ENCODE measurements at places on chromosomes 4 and X.
A peak's percentile ranks its signal among the peaks of the same experiment; 100 is the strongest.

DNA sequence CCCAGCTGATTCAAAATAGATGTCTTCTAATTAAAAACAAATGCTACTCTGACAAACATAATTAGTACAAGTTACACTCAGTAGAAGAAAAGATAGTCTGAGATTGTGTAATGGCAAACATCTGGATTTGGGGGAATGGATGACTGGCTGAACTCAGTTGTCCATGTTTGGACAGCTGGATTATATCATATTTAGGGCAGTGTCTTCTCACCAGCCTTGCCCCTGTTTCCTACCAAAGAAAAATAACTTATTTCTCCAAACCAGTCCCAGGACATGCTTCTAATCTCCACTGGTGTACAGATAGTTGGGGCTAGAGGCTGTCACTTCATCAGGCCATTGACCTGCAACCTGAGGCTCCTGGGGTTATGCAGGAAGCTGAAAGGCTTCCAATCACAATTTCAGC lies 237.3 kb downstream of the USP46 start:
- H3K4me3 ChIP-seq = no peak overlapping the region
- H3K27ac ChIP-seq = no peak overlapping the region
- H3K4me1 ChIP-seq = no peaks in the 10 kb centered on the region
- peaks cover 2% of the 10 kb centered on the region for H3K36me3 ChIP-seq
- DNase-seq = no peak
- no peaks in the 10 kb centered on the region for H3K27me3 ChIP-seq

GRCh38 chr4:13411942-13412341 lies 72.2 kb downstream of the RAB28 start:
- no peak overlapping the region for H3K27ac ChIP-seq
- no peaks in the 10 kb centered on the region for H3K36me3 ChIP-seq
- DNase-seq = no peak
- no peaks in the 10 kb centered on the region for H3K4me1 ChIP-seq

DNA sequence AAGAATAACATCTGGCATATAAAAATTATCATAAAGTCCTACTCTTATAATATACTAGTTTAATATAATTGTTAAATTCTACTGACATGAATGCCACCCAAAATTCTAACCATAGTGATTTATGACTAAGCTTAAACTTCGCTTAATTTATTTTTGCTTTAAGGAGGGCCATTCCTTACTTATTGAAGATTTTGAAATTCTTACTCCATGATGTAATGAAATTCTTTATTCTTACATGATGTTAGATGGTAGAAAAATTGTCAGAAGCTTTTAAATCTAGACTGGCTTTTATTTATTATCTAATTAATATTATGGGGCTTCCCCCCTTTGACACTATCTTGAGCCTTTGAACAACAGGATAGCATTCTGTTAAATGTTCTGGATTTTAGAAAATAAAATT lies 19.5 kb upstream of the SUPT20HL2 start:
- no peaks in the 10 kb centered on the region for H3K4me1 ChIP-seq
- no peak overlapping the region for H3K4me3 ChIP-seq
- H3K36me3 ChIP-seq = no peaks in the 10 kb centered on the region
- H3K27ac ChIP-seq = no peak overlapping the region
- no peaks in the 10 kb centered on the region for H3K27me3 ChIP-seq

- no peak overlapping the region for H3K4me3 ChIP-seq
- H3K27me3 ChIP-seq = no peaks in the 10 kb centered on the region
- H3K36me3 ChIP-seq = no peaks in the 10 kb centered on the region
- H3K27ac ChIP-seq = no peak overlapping the region
- H3K4me1 ChIP-seq = no peaks in the 10 kb centered on the region
Observed at GRCh38 chrX:40093586-40093985, 4.2 kb downstream of the BCOR start.

GRCh38 chr4:15027921-15028435 lies 25.7 kb downstream of the CPEB2 start:
- no peaks in the 10 kb centered on the region for H3K36me3 ChIP-seq
- no peak for DNase-seq
- no peaks in the 10 kb centered on the region for H3K27me3 ChIP-seq
- no peak overlapping the region for H3K27ac ChIP-seq
- peaks cover 3% of the 10 kb centered on the region for H3K4me1 ChIP-seq

GRCh38 chr4:28238876-28239275 lies 1378.2 kb downstream of the STIM2 start:
- H3K4me3 ChIP-seq = no peak overlapping the region
- H3K36me3 ChIP-seq = no peaks in the 10 kb centered on the region
- H3K27me3 ChIP-seq = no peaks in the 10 kb centered on the region

- peak; percentile 36 for DNase-seq
- no peaks in the 10 kb centered on the region for H3K27me3 ChIP-seq
- H3K4me1 ChIP-seq = no peaks in the 10 kb centered on the region
- no peak overlapping the region for H3K27ac ChIP-seq
Observed at GRCh38 chr4:116925900-116926457, 159.4 kb downstream of the TRAM1L1 start.

GRCh38 chrX:63657821-63658220 lies 127.2 kb downstream of the ARHGEF9 start:
- no peaks in the 10 kb centered on the region for H3K27me3 ChIP-seq
- H3K4me3 ChIP-seq = no peak overlapping the region
- no peaks in the 10 kb centered on the region for H3K36me3 ChIP-seq
- peak; percentile 93 for DNase-seq
- no peaks in the 10 kb centered on the region for H3K4me1 ChIP-seq
- H3K27ac ChIP-seq = peak overlapping the region; percentile 64

DNA sequence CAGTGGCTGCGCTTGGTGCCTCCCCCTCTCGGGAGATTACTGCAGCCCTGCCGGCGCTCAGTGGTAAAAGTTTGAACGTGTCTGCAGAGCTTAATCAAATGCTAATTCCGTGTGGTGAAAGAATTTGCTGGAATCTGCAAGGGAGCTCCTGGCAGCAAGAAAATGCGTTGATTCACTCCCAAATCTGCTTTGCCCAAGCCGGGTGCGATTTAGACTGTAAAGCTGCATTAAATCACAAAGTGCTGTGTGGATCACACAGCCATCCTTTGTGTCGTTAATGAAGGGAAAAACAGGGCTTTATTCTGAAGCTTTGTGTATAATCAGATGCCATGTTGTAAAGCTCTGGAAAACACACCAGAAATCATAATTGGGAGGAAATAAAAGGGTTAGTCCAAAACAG lies 444.1 kb downstream of the BCOR start:
- no peak overlapping the region for H3K27ac ChIP-seq
- H3K27me3 ChIP-seq = no peaks in the 10 kb centered on the region
- no peak for DNase-seq
- H3K4me1 ChIP-seq = no peaks in the 10 kb centered on the region
- no peak overlapping the region for H3K4me3 ChIP-seq

- no peaks in the 10 kb centered on the region for H3K27me3 ChIP-seq
- no peak overlapping the region for H3K4me3 ChIP-seq
- H3K27ac ChIP-seq = no peak overlapping the region
- no peaks in the 10 kb centered on the region for H3K36me3 ChIP-seq
- no peaks in the 10 kb centered on the region for H3K4me1 ChIP-seq
Observed at GRCh38 chr4:7941111-7941964, 1.7 kb upstream of the AFAP1 start.

DNA sequence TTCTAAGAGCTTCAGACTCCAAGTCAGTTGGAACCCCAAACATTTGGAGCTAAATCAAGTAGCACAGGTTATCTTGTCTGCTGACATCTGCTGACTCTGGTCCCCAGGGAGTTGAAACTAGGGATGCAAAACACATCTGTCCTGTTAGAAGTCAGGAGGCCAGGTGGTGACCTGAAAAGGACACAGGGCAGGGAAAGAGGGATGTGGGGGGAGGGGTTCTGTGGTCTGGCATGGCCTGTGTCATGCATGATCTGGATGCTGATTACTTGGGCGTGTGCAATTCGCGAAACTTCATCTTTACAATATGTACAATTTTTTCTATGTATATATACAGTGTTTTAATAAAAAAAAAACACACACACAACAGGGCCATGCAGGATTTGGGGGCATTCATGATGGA lies 55.3 kb downstream of the FHDC1 start:
- no peak for DNase-seq
- H3K4me1 ChIP-seq = no peaks in the 10 kb centered on the region
- H3K4me3 ChIP-seq = no peak overlapping the region
- no peaks in the 10 kb centered on the region for H3K36me3 ChIP-seq

- no peaks in the 10 kb centered on the region for H3K36me3 ChIP-seq
- H3K4me1 ChIP-seq = no peaks in the 10 kb centered on the region
- no peak overlapping the region for H3K27ac ChIP-seq
- no peaks in the 10 kb centered on the region for H3K27me3 ChIP-seq
Observed at GRCh38 chrX:68463880-68464279, 30.6 kb upstream of the OPHN1 start.

- H3K27me3 ChIP-seq = no peaks in the 10 kb centered on the region
- no peaks in the 10 kb centered on the region for H3K36me3 ChIP-seq
- no peak overlapping the region for H3K27ac ChIP-seq
- H3K4me1 ChIP-seq = no peaks in the 10 kb centered on the region
- no peak overlapping the region for H3K4me3 ChIP-seq
Observed at GRCh38 chr4:33873791-33874190, 2370.5 kb downstream of the ARAP2 start.

GRCh38 chrX:1581132-1581531 lies 10.3 kb upstream of the AKAP17A start:
- H3K27ac ChIP-seq = no peak overlapping the region
- no peaks in the 10 kb centered on the region for H3K4me1 ChIP-seq
- H3K36me3 ChIP-seq = no peaks in the 10 kb centered on the region
- DNase-seq = no peak
- H3K27me3 ChIP-seq = no peaks in the 10 kb centered on the region

- H3K4me3 ChIP-seq = no peak overlapping the region
- H3K4me1 ChIP-seq = no peaks in the 10 kb centered on the region
- no peaks in the 10 kb centered on the region for H3K36me3 ChIP-seq
- no peaks in the 10 kb centered on the region for H3K27me3 ChIP-seq
Observed at GRCh38 chr4:23413631-23414030, 476.2 kb downstream of the PPARGC1A start.

DNA sequence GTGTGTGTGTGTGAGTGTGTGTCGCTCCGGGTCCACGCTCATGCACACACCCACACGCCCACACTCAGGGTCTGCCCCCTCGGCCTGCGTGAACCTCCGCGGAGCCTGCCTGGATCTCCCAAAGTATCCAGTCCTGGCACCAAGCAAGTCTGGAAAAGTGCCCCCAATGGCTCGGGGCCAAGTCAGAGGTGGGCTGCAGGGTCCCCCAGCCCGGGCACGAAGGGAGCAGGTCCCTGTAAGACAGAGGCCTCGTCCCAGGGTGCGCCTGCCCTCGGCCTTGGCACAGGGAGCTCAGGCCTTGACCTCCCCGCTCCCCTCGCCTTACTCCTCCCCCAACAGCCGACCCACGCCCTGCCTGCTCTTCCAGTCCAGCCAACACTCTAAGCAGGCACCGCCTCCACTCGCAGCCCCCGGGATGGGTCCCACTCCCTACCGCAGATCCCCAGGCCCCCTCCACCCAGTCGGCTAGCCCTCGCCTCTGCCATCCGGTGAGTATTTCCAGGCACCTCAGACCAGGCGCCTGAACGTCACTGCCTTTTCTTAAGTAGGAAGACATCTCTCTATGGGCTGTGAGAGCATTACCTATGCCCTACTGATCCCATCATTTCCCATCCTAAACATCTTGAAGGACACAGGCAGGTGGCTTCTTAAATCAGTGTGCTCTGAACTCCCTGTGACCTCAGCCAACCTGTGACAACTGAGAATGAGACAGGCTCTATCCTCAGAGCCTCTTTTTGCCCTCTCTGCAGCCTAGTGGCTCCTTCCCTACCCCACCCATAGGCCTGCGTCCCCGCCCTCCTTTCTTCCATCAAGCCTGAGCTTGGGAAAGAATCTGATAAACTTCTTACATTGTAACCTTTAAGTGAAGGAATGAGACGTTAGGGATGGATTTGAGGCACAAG lies 704 bp downstream of the FAM114A1 start:
- DNase-seq = peak; percentile 83
- no peaks in the 10 kb centered on the region for H3K27me3 ChIP-seq
- peak overlapping the region; percentile 96 for H3K4me3 ChIP-seq
- H3K36me3 ChIP-seq = peaks cover 3% of the 10 kb centered on the region
- H3K27ac ChIP-seq = peak overlapping the region; percentile 85
- H3K4me1 ChIP-seq = peaks cover 11% of the 10 kb centered on the region

DNA sequence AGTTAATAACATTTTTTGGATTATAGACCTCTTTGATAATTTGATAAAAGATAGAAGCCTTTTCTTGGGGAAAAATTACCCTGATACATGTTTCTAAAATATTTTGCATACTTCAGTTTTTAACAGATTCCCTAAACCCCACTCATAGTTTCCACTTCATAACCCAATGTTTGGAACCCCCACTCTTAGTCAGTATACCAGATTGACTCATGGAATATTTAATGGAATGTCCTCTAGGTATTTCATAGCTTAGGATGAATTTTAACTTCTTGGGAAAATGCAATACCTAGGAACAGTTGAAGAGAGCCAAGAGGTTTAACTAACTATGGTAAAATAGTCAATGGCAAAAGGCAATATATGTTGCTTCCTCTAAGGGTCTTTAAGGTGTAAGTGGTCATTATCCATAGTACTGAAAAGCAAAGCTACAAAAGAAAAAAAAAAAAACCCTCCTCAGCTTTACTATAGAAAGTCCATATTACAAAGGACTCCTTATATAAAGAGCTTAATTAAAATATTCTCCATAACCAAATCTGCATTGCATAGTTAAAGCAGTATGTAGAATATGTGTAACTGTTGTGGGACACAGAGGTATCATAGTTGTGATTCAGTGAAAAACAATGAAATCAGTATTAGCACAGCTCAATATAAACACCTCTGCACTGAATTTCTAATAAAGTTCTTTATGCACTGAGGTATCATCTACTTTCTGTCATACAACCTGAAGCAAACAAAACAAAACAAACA lies 159.9 kb downstream of the PCDH7 start:
- H3K4me3 ChIP-seq = no peak overlapping the region
- DNase-seq = no peak
- H3K27ac ChIP-seq = no peak overlapping the region
- H3K27me3 ChIP-seq = no peaks in the 10 kb centered on the region

- H3K27me3 ChIP-seq = no peaks in the 10 kb centered on the region
- H3K27ac ChIP-seq = no peak overlapping the region
- H3K4me3 ChIP-seq = no peak overlapping the region
Observed at GRCh38 chr4:63430105-63430504, 979.1 kb downstream of the TECRL start.

DNA sequence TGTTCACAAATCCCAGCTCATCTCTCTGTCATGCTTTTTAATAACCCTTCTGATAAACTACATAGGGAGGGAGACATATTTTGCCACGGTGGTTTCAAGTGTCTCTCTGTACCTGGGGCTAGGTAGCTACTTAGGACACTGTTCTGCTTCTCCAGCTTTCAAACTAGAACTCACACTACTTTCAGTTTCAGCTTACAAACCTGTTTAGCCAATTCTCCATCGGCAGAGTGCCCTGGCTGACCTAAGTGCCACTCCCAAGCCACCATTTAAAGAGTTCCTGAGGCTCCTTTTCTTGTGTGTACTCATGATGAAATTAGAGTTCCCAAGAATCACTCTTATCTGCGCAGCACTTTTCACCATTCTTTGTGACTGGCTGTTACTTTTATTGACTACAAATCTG lies 899.2 kb downstream of the FAT4 start:
- H3K4me1 ChIP-seq = no peaks in the 10 kb centered on the region
- H3K36me3 ChIP-seq = no peaks in the 10 kb centered on the region
- H3K27ac ChIP-seq = no peak overlapping the region
- no peaks in the 10 kb centered on the region for H3K27me3 ChIP-seq
- no peak overlapping the region for H3K4me3 ChIP-seq
- DNase-seq = no peak
